Coronary artery (tissue), 2 donors: ENCODE measurements at places on chromosomes 4 and X.

DNA sequence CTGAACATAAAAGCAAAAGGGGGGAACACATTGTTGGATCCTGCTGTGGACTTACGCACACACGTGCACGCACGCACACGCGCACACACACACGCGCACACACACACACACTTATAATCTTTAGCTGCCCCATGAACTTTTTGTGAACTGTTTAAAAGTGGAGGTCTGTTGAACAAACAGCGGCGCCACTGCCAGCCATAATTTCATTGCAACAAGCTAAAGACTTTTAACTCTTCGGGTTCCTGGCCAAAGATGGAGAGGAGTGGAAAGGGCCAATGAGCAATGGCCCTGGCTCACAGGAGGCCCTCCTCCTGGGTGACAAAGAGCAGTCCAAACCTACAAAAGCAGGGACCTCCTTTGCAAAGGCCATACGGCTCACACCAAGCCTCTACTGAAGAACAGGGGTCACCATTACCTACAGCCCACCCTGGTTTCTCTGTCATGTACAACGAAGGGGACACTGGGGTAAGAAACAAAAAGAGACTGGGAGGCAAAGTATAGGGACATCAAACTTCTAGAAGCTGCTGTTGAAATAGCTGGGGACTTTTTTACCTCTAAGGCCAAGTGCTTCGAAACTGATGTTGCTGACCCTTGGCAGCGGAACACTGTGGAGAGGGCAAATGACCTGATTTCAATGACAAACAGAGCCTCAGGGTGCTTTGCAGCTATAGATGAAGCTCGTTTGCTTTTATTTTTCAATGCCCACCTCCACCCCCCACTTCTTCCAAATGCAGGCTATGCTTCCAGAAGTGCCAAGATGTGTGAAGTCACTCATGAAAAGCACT is 16.7 kb downstream of the BCOR start:
- no peak for DNase-seq

GRCh38 chr4:110007217-110007616 is 94.5 kb downstream of the EGF start:
- DNase-seq: no peak

GRCh38 chr4:24040811-24041210 is 151.0 kb upstream of the PPARGC1A start:
- no peak for DNase-seq

- no peak for DNase-seq
Measured at GRCh38 chr4:112853662-112854256, 195.7 kb upstream of the ANK2 start.

GRCh38 chr4:83855044-83855443 is 319.1 kb downstream of the GPAT3 start:
- DNase-seq: no peak

DNA sequence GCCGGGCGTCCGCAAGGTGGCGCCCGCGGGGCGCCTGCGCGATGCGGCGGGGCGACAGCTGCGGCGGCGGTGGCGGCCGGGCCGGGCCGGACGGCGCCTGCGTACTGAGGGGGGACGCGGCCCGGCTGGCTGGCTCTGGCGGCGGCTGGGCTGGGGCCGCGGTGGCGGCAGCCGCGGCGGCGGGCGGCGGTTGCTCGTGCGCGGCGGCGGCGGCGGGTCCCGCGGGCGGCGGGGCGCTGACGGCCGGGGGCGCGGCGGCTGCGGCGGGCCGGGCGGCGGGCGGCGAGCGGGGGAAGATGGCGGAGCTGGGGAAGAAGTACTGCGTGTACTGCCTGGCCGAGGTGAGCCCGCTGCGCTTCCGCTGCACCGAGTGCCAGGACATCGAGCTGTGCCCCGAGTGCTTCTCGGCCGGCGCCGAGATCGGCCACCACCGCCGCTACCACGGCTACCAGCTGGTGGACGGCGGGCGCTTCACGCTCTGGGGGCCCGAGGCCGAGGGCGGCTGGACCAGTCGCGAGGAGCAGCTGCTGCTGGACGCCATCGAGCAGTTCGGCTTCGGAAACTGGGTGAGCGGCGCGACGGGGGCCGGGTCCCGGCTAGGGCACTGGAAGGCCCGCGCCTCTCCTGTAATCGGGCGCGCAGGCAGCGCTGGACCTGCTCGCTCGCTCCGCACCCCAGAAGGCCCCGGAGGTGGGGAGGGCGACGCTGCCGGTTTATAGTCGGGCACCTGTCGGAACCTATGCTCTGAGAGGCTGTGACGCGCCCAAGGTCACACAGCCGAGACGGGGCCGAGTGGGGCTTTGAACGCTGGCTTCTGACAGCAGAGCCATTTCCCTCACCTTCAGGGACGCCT is at the start of gene TADA2B:
TADA2B (plus strand) TSS at position 89 of the 853 bp plus-strand sequence; CDS start at position 297, 208 bp downstream.
- DNase-seq: peak; percentile 81

DNA sequence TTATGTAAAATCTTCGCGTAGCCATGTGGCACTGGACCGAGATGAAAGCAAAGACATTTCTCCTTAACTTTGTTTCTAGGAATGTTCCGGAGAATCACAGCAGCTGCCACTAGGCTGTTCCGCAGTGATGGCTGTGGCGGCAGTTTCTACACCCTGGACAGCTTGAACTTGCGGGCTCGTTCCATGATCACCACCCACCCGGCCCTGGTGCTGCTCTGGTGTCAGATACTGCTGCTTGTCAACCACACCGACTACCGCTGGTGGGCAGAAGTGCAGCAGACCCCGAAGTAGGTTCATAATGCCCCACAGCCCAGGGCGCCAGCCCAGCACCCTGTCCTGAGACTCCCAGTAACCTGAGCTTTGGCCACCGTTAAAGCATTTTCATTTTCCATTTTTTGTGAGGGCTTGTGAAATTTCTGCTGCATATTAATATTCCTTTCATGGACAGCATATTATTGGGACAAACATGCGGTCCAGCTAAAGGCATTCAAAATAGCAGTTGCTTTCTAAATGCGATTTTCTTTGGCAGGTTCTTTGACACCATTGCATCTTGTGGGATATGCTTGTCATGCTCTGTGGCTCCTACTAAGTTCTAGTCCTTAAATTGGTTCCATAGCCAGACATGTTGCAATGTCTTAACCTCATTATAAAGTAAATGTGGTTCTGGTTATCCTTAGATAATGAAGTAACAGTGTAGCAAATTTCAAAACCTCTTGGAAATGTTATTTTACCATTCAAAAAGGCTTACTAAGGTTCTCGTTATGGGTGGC is 49.1 kb upstream of the MSANTD1 start:
- DNase-seq: no peak

DNA sequence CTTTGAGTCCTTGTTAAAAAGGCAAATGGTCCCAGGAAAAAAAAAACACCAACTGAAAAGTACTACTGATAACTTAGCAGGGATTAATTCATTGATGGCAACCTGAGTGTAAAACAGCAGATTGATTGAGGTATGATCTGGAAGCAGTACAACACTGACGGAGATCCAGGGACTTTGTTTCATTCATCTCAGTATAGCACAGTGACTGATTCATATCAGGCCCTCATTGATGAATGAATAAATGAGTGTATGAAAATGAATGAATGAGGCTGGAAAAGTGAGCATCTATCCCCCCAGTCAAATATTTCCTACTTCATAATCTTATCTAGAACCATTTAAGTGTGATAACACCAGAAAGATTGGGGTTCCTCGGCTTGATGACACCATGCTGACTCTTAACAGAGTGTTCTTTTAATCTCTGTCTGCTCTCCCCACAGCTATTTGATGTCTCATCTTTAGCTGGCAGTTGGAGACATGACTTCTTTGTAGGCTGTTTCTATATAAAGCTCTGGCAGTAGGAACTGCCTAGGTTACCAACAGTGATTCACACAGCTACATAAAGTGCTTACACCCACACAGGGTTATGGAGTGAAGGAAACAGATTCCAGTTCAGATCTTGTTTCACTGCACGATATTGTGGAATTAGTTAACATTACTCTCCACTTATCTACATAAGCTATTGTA is 18.6 kb upstream of the RNF128 start:
- no peak for DNase-seq

DNA sequence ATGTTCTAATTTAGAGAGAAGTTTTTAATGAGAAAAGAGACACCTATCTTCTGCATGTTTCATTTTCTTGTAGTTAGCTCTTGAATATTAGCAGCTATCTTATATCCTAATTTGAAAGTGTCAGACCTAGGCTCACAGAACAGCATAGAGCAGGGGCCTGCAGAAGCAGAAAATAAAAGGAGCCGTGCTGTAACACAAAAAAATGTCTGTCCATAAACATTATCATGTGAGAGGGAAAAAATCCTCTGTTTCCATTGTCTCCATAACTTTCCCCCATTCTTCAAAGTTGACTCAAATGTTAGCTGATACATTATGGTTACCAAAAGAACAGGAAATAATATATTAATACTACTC is 329.2 kb upstream of the EPHA5 start:
- no peak for DNase-seq

- DNase-seq: peak; percentile 94
Measured at GRCh38 chrX:65534450-65535292, at the start of gene LAS1L. TSS of gene LAS1L (minus strand) at chrX:65534787. CDS start at chrX:65534715, 72 bp downstream.

- no peak for DNase-seq
Measured at GRCh38 chrX:69237236-69237635, 72.0 kb upstream of the PJA1 start.

GRCh38 chr4:76795243-76795642 is 102.7 kb downstream of the SOWAHB start:
- no peak for DNase-seq

- no peak for DNase-seq
Measured at GRCh38 chr4:89511776-89512175, 204.2 kb upstream of the GPRIN3 start.

DNA sequence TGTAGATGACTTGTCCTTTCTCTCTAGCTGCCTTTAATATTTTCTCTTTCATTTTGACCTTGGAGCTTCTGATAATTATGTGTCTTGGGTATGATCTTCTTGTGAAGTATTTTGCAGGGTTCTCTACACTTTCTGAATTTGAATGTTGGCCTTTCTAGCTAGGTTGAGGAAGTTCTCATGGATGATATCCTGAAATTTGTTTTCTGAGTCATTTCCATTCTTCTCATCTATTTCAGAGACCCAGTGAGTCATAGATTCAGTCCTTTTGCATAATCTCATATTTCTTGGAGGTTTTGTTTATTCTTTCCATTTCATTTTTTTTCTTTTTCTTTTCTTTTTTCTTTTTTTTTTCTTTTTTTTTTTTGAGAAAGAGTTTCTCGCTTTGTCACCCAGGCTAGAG is 585.7 kb upstream of the PABPC4L start:
- DNase-seq: no peak

DNA sequence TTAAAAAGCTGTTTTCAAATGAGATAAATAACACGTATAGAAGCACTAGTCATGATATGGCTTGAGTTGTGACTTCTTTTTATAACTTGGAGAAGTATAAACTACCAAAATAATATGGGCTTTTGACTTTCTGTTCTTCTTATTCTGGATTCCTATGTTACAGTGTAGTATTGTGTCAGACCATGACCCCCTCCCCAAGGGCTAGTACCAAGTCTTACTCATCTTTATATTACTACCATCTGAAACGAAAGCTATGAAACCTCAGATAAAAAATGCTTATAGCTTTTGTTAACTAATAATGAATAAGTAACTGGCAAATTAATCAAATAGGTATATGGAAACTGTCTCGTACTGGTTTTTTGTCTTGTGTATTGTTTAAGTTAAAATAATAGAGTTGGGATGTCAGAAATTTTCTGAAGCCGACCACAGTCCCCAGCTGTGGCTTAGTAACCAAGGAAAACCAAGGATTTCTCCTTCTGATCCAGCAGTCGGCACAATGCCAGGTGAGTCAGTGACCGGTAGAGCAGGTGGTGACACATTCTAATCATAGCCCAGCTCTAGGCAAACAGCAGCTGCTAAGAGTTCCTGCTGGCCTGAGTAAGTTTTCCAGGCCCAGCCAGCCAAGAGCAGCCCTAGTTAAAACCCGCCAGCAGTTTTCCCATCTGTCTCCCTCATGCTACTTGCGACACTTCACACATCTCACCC is 163.3 kb upstream of the PRDX4 start:
- DNase-seq: peak; percentile 86

DNA sequence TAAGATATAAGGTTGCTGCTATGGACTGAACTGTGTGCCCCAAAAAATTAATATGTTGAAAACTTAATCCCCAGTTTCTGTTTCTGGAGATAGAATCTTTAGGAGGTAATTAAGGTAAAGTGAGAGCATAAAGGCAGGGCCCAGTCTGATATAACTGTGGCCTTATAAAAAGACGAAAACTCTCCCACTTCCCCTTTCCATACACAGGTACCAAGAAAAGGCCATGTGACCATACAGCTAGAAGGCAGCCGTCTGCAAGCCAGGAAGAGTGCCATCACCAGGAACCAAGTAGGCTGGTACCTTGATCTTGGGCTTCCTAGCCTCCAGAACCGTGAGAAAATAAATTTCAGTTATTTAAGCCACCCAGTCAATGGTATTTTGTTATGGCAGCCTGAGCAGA is 550.3 kb downstream of the SMARCA1 start:
- DNase-seq: no peak

- DNase-seq: no peak
Measured at GRCh38 chrX:49884290-49884862, 5.1 kb downstream of the USP27X start.

DNA sequence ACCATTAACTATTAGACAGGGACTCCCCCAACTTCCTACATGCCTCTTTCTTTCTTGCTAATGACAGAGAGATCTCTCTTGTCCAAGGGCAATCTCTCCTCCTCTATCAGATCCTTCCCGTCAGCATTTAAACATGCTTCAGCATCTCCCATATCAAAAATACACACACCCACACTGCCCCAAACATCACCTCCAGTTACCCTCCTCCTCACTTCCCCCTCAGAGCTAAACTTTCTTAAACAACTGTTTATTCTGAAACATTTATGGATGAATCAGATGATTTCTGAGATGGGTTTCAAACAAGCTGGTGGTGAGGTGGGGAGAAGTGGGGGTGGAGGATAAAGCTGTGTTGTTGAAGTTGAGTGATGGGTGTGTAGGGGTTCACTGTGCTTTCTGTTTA is 23.5 kb downstream of the USP46 start:
- DNase-seq: no peak

GRCh38 chrX:148872161-148872535 is 371.7 kb downstream of the AFF2 start:
- DNase-seq: no peak

DNA sequence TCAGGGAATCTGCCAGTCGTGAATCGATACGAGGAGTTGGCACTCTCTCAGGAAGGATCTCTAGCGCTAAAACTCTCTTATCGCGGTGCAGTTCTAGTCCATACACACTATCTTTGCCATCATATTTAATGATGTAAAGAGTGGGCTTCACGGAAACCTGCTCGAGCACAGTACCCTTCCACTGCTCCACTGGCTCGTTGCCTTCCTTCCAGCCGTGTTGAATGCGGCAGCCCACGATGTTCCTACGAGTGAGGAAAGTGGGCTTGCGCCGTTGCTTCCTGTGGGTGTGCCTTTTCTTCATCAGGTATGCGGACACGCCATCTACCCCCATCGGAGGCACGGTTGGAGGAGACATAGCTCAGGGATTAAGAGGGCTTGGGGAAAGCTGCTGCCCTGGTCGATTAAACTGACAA is 661 bp downstream of the SPIN4 start:
- DNase-seq: no peak

GRCh38 chr4:27787195-27787594 is 926.6 kb downstream of the STIM2 start:
- DNase-seq: no peak
